8988T (cell line): ENCODE measurements at places on chromosomes 13 and 19.

- DNase-seq = no peak
These were observed 697 bp downstream of the HSPH1 start for GRCh38 chr13:31160857-31161556.

- no peak for DNase-seq
These were observed 15.2 kb downstream of the PHLDB3 start for GRCh38 chr19:43489310-43489709.

- DNase-seq = no peak
These were observed 12.7 kb downstream of the CEACAM21 start for GRCh38 chr19:41588497-41589209.

DNA sequence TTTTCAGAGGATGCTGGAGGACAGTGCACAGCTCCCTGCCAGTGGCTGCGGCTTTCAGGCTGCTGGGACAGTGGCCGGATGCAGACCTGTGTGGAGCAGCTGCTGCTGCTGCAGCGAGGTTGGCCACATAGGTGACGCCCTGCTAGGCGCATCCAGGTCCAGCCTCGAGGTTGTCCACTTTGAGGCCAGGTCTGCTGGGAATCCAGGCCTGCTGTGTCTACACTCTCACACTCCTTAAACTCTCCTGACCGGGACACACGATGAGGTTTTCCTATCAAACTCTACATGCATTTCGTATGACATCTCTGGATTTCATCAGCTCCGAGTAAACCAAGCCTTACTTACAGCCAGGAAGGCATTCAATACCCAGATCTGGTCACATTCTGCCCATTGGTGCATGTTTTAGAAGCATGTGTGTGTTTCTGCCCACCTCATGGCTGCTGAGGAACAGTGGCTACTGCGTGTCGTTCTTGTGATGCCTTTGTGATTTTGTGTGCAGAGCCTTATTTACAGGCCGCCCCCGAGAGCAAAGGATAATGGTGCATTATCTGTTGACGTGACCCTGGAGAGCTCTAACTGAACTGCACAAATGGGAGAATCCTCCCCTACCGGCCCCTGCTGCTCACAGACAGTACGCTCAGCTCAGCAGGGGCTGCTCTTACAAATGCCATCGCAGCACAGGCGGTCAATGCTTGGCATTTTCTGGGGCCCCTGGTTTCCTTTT is 12.3 kb upstream of the MCF2L start:
- DNase-seq = no peak

- DNase-seq = no peak
These were observed 19.0 kb upstream of the SPRY2 start for GRCh38 chr13:80359778-80360452.
